ENCODE measurements at places on chromosomes 5 and 9.

DNA sequence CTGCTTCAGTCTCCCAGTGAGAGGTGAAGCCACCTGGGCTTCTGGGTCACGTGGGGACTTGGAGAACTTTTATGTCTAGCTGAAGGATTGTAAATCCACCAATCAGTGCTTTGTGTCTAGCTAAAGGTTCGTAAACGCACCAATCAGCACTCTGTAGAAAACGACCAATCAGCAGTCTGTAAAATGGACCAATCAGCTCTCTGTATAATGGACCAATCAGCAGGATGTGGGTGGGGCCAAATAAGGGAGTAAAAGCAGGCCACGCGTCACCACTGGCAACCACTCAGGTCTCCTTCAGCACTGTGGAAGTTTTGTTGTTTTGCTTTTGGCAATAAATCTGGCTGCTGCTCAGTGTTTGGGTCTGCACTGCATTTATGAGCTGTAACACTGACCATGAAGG lies 69.1 kb upstream of the NREP start:
- no peak for DNase-seq

DNA sequence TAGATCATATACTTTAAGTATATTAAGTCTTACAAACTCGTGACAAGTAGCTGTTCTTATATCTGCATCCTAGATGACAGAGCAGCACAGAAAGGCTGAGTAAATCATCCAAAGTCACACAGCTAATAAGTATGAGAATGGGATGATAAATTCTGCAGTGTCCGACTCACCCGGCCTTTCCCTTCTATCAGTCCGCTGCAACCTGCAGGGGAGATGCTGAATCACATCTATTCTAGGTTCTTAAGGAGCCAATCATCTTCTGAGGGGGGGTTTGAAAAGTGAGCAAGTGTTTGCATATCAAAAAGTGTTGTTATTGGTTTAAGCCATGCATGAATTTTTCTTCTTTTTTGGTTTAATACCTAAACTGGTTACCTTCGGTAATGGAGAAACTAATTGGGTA lies 38.9 kb downstream of the ADAMTS16 start:
- DNase-seq, result no peak

DNA sequence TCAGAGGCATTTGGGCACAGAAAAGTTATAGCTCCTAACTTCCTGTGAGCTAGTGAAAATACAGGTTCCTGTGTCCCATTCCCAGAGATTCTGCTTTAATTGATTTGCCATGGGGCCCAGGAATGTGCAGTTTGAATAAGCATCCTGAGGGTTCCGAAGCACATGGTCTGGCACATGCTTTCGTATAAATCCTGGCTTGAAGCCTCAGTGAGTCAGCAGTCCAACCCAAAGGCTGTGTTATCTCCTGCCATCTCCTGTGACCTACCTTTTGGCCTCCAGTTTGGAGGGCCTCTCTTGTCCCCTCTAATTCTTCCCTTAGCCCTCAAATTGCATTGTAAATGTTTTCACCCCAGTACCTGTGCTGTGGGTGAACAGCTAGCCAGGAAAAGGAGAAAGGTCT lies 183.8 kb downstream of the NR3C1 start:
- no peak for DNase-seq

DNA sequence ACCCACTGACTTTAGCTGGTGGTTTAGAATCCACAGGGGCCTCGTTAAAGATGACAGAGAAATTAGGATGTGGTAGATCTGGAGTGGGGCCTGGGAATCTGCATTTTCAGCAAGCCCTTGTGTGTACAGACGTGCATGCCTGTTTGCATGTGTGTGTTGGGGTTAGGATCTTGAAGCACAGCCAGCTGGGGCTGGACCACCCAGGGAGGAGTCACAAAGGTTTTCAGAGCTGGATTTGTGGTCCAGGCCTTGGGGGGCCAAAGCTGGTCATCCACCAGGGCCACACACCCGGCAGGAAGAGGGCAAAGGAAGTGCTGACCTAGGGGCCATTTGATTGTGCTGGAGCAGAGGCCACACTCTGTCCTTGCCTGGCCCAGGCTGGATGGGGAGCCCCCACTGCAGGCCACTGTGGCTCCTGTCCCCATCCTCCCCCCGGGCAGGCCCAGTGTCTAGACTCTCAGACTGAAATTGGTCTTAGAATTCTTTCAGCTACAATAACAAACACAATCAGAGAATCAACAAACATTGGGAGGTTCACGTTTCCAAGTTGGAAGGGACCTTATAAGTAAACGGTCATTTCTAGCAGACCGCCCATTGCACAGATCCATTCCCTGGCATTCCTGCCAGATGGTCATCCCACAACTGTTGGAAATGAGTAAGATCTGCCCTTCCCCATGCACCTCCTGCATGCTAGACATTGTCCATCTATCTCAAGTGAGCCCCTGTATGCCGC lies 10.3 kb downstream of the CDX1 start:
- DNase-seq, result no peak

- DNase-seq, result no peak
Observed at GRCh38 chr5:25224316-25224982, 579.7 kb upstream of the CDH10 start.

DNA sequence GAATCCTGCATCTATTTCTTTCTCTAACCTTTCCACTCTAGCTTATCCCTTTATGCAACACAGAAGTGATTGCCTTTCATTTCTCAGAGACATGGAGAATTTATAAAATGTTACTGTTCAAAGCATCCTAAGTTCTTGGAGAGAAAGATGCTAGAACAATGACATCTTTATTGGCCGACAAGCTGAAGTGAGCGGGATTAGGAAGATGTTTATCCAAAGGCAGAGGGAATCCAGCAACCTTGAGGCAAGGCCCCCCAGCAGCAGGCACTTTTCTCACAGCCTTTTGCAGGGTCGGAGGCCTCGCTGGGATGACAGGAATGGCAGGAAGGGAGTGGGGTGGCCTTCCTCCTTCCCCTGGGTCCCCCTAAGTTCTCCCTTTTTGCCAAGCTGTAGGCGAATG lies 204.8 kb downstream of the GAPVD1 start:
- no peak for DNase-seq

- DNase-seq, result no peak
Observed at GRCh38 chr5:55711507-55712022, 559 bp downstream of the SLC38A9 start.

DNA sequence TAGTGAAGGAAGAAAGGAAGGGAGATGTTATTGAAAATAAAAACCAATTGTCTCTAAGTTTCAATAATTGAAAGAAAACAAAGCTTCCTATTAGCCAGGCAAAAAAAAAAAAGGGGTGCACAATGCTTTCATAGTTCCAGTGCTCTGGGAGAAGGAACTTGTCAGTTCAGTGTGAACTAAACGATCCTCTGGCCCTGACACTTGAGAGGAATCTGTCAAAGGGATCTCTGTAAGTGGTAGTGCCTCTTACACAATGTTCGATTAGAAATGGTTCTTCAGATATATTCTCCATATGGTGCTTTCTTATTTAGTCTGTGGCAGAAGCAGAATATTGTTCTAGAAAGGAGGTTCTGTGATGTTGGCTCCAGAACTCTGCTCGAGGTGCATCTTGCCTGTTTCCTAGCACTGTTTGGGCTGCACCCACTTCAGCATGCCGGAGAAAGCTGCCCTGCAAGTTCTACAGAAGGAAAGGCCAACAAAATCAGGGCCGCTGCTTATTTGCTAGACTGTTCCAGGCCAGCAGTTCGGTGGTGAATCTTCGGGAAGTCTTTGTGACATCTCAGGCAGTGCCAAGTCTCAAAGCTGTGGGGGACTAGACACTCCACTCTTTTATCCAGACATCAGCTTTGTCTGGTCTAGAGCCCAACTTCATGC lies 90.9 kb downstream of the PIK3R1 start:
- DNase-seq, result no peak

DNA sequence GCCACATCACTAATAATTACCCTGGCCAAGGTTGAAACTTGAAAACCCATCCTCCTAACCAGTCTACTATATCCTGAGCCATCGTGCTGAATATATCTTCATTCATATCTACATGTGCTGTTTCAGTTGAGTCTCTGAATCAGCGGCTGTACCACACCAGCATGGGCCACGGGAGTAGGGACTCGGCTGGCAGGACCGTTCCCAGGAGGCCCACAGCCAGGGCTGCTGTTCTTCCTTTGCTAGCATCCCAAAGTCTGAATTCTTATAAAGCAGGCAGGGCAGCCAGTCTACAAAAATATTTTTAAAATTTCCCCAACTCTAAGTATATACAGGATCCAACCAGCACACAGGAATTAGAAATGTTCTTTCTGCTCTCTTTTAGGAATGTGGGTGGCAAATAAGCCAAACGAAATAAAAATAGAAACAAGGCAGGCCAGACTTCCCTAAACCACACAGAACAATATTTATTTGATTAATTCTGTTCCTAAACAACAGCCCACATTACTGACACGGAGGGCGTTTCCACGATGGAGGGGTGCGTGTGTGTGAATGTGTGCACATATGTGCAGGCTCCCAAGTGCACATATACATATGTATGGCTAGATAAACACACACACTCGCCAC lies 42.8 kb upstream of the EQTN start:
- no peak for DNase-seq

GRCh38 chr5:140546851-140547507 lies 483 bp upstream of the EIF4EBP3 start:
- DNase-seq, result no peak

GRCh38 chr5:74378464-74378863 lies 262.1 kb downstream of the ENC1 start:
- DNase-seq, result no peak

DNA sequence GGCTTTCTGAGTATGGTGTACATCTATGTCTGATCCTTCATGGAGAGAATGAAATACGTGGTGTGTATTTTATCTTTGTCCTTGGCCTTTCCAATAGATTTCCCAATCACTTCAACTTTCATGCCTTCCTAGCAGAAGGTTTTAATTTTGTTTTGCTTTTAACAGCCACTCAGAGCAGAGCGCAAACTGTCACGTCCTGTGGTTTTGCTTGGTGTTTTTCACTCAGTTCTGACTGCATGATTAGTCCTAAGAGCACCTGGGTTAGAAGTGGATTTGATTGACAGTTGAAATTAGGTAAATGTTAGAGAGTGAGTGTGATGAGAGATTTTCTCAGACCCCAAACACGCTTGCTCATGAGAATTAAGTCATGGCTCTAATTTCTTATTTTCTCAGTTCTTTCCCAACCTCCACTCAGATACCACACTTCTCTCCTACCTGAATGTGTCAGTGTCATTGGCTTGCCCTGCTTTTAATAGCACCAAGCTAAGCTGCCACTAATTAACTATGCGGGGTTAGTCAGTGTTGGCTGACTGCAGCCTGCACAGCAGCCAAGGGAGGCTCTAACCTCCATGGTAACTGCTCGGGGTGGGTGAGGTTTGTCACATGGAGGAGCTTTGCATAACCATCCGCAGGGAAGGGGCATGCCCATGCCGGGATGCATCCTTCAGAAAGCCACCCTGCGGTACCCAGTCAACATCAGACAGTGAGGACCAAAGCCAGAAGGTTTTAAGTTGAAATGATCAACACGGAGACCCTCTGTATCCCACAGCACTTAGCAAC lies 173.4 kb downstream of the NR3C1 start:
- DNase-seq, result no peak

DNA sequence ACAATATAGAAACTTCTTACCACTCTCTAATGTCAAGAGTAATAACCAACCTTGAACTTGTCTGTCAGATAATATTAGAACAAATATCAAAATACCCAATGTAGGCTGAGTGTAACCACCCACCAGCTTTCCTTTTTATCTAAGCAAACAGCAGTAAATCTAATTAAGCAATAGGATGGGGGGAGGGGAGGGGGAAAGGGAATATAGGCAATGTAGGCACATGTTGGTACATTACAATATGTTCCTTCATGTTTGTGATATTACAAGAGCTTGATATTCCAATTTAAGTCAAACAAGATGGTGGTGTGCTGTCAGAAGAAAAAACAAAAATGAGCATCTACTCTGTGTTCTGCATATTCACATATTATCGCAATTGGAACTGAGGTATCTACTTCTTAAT lies 158.2 kb downstream of the DENND1A start:
- DNase-seq, result no peak

- no peak for DNase-seq
Observed at GRCh38 chr5:1319436-1320256, 24.8 kb upstream of the TERT start.

GRCh38 chr5:52660621-52661020 lies 127.1 kb upstream of the ITGA1 start:
- DNase-seq, result no peak

DNA sequence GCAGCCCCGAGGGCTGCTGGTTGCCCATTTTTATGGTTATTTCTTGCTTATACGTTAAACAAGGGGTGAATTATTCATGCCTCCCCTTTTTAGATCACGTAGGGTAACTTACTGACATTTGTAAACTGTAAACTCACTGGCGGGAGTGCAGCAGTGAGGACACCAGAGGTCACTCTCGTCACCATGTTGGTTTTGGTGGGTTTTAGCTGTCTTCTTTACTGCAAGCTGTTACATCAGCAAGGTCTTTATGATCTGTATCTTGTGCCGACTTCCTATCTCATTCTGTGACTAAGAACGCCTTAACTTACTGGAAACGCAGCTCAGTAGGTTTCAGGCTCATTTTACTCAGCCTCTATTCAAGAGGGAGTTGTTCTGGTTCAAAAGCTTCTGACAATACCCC lies 155.0 kb upstream of the PRDM9 start:
- DNase-seq, result no peak

GRCh38 chr9:83981126-83981871 lies 694 bp downstream of the RMI1 start:
- DNase-seq, result no peak

- DNase-seq, result no peak
Observed at GRCh38 chr5:40681363-40682153, 1.8 kb downstream of the PTGER4 start.

DNA sequence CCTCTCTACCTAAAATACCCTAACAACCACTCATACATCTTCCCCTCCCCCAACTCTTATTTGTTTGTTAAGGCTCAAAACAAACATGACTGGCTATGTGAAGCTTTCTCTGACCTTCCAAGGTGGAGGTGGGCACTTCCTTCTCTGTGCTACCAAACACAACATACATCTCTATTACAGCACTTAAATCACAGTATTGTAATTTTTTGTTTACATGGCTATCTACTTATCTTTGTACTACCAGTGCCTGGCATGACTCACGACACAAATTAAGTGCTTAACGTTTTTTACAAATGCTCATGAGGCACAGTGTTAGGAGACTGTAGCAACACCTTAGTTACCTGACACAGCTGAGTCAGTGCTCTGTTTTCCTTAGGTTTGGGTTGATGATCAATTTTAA lies 18.6 kb downstream of the HOMER1 start:
- no peak for DNase-seq

DNA sequence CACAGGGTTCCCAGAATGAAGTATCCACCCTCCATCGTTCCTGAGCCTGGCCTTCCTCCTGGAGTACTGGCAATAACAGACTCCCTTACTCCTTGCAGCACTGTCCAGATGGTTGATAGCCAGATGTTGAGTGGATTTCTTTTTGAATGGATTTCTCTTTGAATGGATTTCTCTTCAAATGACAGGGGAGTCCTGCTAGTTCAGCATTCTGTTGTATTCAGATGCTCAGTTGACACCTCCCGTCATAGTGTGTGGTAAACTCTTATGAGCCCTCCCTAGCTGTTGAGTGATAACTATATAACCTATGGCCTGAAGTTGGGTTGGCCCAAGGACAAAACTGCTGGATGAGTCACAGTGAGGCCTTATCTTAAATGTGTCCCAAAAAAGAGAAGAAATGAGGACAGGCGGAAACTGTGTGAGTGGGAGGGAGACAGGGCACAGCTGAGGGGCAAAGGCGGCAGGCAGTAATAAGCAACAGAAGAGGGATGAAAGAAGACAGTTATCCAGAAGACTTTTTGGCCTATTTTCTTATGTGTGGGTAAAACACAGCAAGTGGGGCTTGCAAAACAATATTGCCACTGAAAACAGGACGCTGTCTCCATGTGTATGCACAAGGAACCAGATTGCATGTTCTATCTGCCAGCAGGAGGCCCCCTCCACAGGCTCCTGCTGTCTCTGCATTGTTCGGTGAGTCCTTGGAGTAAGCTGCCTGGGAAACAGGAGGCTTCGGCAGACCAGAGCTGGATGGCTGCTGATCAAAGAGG lies 209.5 kb upstream of the S1PR3 start:
- DNase-seq, result no peak
